Small intestine (tissue), 16 donors: ENCODE measurements at places on chromosomes 4 and X. TPM values are rescaled to one million over a fixed set of nuclear protein-coding genes. Genes with fewer than 3 reads are reported as not detected.

Gene SASH3
- 11.1 TPM for polyA plus RNA-seq

Gene RNF212
- 1.7 TPM for polyA plus RNA-seq

Gene POU4F2
- polyA plus RNA-seq, result not detected

Gene RAB41
- polyA plus RNA-seq, result not detected

Gene C1QTNF7
- polyA plus RNA-seq, result 0.84 TPM

Gene MAOA
- 180 TPM for polyA plus RNA-seq

Gene SLC9B1
- polyA plus RNA-seq, result not detected

DNA sequence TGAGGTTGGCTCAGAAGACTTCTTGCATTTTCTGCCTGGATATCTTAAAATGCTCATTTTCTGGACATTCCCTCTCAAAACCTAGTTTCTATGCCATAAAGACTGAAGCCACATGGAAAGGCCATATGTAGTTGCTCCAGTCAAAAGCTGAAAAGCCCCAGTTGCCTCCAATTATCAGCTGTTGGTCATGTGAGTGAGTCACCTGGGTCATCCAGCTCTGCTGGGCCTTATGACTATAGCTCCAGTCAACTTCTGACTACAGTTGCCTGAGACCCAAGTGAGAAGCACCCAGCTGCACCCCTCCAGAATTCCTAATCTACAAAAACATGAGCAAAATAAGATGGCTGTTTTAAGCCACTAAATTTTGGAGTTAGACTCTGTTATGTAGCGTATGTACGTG is 41.9 kb downstream of the HELQ start:
- H3K27me3 ChIP-seq, result no peaks in the 10 kb centered on the region
- DNase-seq, result no peak
- H3K27ac ChIP-seq, result no peak overlapping the region
- H3K4me1 ChIP-seq, result no peaks in the 10 kb centered on the region
- no peak overlapping the region for H3K4me3 ChIP-seq

DNA sequence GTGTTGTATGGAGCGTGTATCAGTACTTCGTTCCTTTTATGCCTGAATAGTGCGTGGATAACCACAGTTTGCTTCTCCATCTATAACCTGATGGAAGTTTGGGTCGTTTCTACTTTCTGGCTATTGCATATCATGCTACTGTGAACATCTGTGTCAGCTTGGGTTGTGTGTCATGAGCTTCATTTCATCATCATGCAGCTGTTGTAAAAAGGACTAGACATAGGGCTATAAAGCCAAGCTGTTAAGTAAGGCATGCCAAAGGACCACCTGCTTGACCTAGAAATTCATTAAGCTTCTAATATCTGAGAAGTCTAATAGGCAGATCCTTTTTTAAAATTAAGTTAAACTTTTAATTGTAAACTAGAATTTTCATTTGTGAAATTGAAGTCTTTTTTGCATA is 18.4 kb downstream of the SMS start:
- no peak overlapping the region for H3K27ac ChIP-seq
- DNase-seq, result no peak
- no peaks in the 10 kb centered on the region for H3K27me3 ChIP-seq

GRCh38 chr4:14336656-14337055 is 665.6 kb upstream of the CPEB2 start:
- no peak overlapping the region for H3K27ac ChIP-seq
- no peaks in the 10 kb centered on the region for H3K27me3 ChIP-seq
- H3K36me3 ChIP-seq, result no peaks in the 10 kb centered on the region

DNA sequence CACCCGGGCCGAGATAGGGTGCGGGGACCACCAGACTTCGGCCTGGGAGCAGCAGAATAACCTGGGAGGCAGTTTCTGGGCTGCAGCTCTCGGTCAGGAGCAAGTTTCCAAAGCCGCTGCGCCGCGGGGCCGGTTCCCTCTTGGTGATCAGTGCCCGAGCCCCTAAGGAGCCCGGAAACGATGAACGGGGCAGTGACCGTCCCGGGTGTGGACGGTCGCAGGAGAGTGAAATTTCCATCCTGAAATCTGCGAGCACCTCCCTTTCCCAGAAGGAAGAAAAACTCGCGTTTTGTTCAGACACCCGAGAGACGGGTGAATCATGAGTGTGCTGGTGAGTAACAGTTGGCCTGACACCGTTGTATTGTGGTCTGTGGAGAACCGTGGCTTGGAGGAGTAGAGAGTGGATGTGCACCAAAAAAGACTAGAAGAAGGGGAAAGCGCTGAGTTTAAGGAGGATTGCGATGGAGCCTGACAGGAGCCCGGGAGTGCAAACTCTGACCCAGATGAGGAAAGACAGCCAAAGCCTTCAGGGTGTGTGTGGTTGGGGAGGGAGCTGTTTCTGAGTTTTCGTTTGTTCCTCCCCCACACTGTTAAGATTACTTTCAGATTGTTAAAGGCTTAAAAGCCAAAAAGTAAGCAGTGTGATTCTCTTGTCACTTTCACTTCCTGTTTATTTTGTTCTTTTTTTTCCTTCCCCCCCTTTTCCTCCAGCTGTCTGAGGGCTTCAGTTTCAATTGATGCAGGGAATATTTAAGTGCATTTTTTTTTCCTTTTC is 828 bp downstream of the MCUB start:
- DNase-seq, result peak; percentile 63
- peaks cover 16% of the 10 kb centered on the region for H3K27me3 ChIP-seq
- H3K4me3 ChIP-seq, result peak overlapping the region; percentile 68
- peaks cover 4% of the 10 kb centered on the region for H3K4me1 ChIP-seq
- H3K27ac ChIP-seq, result peak overlapping the region; percentile 46
- no peaks in the 10 kb centered on the region for H3K36me3 ChIP-seq

- no peaks in the 10 kb centered on the region for H3K27me3 ChIP-seq
- H3K36me3 ChIP-seq, result no peaks in the 10 kb centered on the region
- DNase-seq, result no peak
- H3K27ac ChIP-seq, result no peak overlapping the region
- H3K4me3 ChIP-seq, result no peak overlapping the region
Observed at GRCh38 chr4:75710246-75710645, 14.1 kb upstream of the USO1 start.

- DNase-seq, result no peak
- no peak overlapping the region for H3K27ac ChIP-seq
- H3K36me3 ChIP-seq, result no peaks in the 10 kb centered on the region
- H3K27me3 ChIP-seq, result no peaks in the 10 kb centered on the region
Observed at GRCh38 chr4:134754301-134755019, 552.9 kb upstream of the PABPC4L start.

DNA sequence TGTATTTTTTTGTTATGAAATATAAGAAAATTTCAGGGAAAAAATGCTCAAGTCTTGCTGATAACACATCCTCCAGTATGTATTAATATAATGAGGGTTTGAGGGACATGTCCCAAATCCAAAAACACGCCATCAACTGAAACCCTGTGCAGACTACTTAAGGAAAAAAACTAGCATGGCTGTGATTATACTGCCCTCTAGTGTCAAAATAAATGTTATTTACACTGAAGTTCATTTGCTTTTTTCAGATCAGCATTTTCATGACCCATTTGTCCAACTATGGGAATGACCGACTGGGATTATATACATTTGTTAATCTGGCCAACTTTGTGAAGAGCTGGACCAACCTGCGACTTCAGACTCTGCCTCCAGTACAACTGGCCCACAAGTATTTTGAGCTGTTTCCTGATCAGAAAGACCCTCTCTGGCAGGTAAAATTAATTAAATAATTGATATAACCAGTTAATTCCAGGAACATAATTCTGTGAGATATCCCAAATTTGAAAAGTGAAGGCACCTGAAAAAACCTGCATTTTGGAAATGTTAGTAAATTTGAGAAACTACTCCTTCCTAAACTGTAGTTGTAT is 128.5 kb downstream of the PRSS12 start:
- no peaks in the 10 kb centered on the region for H3K4me1 ChIP-seq
- no peak overlapping the region for H3K4me3 ChIP-seq
- no peaks in the 10 kb centered on the region for H3K36me3 ChIP-seq
- peak; percentile 56 for DNase-seq

DNA sequence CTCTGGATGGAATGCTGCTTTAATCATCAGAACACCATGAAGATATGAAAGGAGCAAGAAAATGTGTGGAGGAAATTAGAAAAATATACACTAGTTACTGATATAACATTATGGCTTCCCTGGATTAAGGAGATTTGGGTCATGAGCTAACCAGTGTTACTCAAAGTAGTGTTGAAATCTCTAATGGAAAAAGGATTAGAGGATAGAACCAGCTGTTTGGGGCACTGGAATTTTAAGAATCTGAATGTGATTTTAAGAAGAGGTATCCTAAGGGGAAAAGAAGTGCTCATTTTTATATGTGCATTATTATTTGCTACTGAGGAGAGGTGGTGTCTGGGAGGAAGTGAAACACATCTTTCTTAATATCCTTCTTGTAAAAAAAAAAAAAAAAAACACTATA is 164.1 kb upstream of the PPARGC1A start:
- H3K4me1 ChIP-seq, result no peaks in the 10 kb centered on the region
- no peaks in the 10 kb centered on the region for H3K27me3 ChIP-seq
- H3K27ac ChIP-seq, result no peak overlapping the region
- DNase-seq, result no peak
- no peak overlapping the region for H3K4me3 ChIP-seq

- no peak overlapping the region for H3K27ac ChIP-seq
- DNase-seq, result no peak
- peaks cover 4% of the 10 kb centered on the region for H3K27me3 ChIP-seq
- H3K4me1 ChIP-seq, result peaks cover 17% of the 10 kb centered on the region
Observed at GRCh38 chr4:26032630-26033317, 118.8 kb downstream of the SMIM20 start.
